NCI-H774 (cell line): ENCODE measurements at places on chromosomes 16 and 17.
A peak's percentile ranks its signal among the peaks of the same experiment; 100 is the strongest.

DNA sequence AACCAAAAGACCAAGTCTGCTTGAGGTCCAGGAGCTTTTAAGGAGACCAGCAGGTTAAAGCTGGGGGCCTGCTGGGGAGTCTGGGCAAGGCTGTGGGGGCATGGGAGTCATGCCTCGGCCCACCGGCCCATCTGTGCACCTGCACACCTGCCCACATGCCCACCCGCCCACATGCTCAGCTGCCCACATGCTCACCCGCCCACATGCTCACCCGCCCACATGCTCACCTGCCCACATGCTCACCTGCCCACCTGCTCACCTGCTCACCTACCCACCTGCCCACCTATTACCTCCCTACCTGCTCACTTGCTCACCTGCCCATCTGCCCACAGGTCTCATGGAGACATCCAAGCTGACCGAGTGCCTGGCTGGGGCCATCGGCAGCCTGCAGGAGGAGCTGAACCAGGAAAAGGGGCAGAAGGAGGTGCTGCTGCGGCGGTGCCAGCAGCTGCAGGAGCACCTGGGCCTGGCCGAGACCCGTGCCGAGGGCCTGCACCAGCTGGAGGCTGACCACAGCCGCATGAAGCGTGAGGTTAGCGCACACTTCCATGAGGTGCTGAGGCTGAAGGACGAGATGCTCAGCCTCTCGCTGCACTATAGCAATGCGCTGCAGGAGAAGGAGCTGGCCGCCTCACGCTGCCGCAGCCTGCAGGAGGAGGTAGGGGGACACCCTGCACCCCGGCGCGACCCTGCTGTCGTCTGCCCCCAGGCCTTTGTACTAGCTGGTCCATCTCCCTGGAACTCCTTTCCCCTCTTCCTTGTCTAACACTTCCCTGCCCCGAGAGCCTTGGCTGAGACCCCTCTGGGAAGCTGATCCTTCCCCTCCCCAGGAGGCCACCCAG is 14.0 kb downstream of the CARD14 start:
- DNase-seq, result no peak

DNA sequence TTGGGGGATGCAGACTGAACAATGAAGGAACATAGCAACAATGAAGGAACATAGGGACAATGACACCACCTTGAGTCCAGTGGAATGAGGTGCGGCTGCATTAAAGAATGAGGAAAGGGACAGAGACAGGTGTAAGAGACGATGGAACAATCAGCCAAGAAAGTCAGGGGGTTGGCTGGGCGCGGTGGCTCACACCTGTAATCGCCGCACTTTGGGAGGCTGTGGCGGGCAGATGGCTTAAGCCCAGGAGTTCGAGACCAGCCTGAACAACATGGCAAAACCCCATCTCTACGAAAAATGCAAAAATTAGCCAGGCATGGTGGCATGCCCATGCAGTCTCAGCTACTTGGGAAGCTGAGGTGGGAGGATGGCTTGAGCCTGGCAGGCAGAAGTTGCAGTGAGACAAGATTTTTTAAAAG is 13.6 kb upstream of the CBFB start:
- DNase-seq, result no peak

- DNase-seq, result no peak
These were observed 19.0 kb downstream of the SLC7A5 start for GRCh38 chr16:87850009-87851006.

DNA sequence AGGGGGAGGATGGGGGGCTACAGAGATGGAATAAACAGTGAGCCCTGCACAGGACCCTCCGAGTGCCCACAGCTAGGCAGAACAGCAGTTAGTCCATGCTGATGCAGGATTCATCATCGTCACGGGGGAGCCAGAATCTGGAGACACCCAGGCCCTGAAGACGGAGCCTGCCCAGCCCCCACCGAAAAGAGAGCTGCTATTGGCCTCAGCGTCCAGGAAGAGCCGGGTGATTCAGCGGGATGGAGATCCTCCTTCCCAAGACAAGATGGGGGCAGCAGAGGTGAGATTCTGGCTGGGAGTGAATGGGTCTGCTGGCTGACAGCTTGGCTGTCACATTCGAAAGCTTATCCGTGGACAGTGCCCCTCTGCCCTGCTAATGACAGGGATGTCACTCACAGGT is 133.6 kb upstream of the CRHR1 start:
- DNase-seq, result no peak

GRCh38 chr17:77709594-77709993 is 248.9 kb upstream of the TNRC6C start:
- DNase-seq, result no peak

GRCh38 chr16:58510776-58511628 is 4.3 kb upstream of the SETD6 start:
- DNase-seq, result no peak

DNA sequence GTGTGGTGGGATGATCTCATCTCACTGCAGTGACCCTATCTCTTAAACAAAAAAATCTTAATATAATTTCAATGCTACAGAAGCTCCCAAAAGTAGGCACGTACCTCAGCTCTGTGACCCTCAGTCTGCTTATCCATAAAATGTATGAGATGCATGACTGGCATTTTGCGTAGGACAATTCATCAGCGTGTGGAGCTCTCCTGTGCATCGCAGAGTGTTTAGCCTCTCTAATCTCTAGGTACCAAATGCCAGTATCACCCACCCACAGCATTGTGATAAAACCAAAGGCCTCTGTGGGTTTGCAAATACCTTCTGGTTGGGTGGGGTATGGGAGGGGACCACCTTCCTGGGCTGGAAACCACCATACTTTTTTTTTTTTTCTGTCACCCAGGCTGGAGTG is 19.0 kb upstream of the TUBG2 start:
- DNase-seq, result no peak

GRCh38 chr16:16988963-16989362 is 481.8 kb downstream of the XYLT1 start:
- DNase-seq, result no peak

GRCh38 chr16:84753412-84754326 is 53.9 kb downstream of the USP10 start:
- DNase-seq, result no peak

GRCh38 chr17:57593739-57594462 is 151.2 kb downstream of the CCDC182 start:
- no peak for DNase-seq

GRCh38 chr17:45834471-45835396 is 9.9 kb upstream of the SPPL2C start:
- no peak for DNase-seq

- peak; percentile 80 for DNase-seq
These were observed 63.3 kb downstream of the TUBD1 start for GRCh38 chr17:59829217-59830006.

- no peak for DNase-seq
These were observed 151.3 kb downstream of the C16orf78 start for GRCh38 chr16:49524947-49525315.

DNA sequence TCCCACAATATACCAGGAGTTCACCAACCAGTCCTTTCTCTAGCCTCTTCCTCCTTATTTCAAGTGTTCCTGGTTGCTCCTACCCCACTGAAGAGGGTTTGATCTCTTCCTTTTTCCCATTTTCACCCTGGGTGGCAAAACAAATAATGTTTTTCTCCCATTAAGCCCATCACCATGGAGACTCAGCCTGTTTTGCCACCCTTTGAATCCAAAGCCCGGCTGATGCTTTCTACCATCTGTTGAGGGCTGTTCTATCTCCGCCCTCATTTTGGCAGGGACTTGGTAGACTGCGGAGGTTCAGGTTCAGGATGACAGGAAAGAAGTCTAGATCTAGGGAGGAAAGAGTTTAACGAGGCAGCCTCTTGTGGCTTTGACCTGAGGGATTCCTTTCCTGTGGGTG is 2.6 kb downstream of the DNAH2 start:
- no peak for DNase-seq

DNA sequence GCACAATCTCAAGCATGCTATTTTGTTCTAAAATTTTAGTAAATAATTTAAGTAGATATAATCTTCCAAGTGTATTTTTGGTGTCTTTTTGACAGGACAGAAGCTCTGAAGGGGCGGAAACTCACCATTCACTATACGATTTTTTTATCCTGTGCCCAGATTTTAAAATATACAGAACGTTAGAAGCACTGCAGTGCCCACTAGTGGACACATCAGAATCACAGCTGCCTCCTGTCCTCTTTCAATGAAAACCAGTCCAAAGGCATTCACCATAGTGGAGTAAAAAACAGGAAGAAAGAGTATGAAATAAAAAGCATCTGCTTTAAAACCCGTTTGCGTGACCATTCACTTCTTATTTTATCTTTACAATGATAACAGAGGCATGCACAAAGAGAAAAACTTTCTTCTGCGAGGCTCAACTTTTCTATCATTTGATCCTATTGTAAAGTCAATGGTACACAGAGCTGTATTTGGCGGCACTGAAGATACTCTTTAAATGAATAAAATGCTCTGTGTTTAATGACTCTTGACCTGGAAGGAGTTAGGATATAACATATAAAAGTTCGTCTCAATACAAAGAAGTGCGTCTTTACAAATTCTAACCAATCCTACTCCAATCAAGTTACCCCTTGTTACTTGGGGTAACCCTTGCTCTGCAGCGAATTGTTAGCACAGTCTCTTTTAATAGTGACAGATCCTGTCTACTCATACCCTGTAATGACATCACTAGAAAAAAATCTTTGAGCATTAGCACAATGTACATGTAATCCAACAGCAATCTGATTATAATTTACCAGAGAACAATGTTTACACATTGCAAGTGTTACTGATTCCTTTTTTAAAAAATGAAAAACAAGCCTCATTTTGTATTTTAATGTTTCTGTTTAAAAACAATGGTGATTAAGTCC is 339.8 kb upstream of the PSMD7 start:
- DNase-seq, result peak; percentile 38

- DNase-seq, result no peak
These were observed 388.5 kb downstream of the CNTNAP4 start for GRCh38 chr16:76665571-76666275.

- no peak for DNase-seq
These were observed 13.5 kb downstream of the TBCD start for GRCh38 chr17:82765371-82765770.
